ENCODE measurements at places on chromosomes 6 and 20.

DNA sequence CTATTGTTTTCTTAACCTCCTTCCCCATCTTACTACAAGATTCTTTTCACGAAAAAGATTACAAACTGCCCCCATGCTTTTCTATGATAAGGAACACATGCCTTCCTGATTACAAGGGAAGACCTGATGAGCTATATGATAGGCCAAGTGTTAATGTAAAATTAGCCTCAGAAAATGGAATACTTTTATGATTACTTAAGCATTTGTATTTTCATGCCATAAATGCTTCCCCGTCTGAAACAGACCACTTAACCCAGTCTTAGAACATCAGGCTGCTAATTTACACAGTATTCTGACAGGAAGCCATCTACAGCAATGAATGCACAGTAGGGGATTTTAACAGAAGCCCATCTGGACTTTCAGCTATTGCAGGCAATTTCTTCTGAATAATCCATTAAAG, 274.9 kb downstream of the HAO1 start:
- no peak for DNase-seq

GRCh38 chr6:131250122-131250521, 114.9 kb downstream of the AKAP7 start:
- no peak for DNase-seq

GRCh38 chr6:84645563-84646266, 118.7 kb downstream of the TBX18 start:
- no peak for DNase-seq

DNA sequence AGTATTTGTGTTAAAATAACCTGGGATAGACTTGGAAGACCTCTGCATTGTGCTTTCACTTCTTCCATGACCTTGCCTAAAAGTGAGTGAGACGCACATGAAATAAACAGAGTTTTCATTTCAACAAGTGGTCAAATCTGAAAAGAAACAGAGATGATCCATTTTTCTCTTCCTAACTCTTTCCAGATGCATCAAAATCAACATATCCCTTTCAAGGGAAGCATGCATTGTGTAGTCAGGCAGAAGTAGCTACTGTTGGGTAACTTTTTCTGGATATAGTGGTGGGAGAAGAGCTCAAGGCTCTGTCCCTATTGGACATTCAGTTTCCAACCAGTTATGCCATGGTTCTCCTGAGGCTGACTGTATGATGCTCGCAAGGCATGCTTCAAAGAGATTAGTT, 233.0 kb upstream of the JAG1 start:
- DNase-seq: no peak

DNA sequence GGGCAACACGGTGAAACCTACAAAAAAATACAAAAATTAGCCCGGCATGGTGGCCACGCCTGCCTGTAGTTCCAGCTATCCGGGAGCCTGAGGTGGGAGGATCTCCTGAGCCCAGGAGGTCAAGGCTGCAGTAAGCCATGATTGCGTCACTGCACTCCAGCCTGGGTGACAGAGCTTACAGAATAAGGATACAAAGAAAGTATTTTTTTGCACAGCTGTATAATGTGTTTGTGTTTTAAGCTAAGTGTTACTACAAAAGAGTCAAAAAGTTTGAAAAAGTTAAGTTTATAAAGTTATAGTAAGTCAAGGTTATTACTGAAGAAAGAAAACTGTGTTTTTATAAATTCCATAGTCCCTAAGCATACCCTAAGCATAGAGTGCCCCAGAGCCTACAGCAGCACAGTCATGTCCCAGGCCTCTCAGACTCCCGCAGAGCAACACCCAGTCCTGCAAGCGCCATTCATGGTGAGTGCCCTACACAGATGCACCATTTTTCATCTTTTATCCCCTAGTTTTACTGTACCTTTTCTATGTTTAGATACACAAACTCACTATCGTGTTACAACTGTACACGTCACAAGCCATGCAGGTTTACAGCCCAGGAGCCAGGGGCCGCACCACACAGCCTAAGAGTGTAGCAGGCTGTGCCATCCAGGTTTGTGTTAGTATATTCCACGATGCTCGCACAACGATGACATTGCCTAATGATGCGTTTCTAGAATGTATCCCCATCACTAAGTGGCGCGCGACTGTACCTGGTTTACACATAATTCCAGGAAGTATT, 22.4 kb downstream of the TAF4 start:
- DNase-seq: no peak

- no peak for DNase-seq
Measured at GRCh38 chr6:109301418-109301817, 80.8 kb downstream of the CD164 start.

GRCh38 chr6:11854408-11855165, 76.0 kb upstream of the ADTRP start:
- DNase-seq: no peak

- DNase-seq: no peak
Measured at GRCh38 chr6:3619201-3619600, 132.3 kb downstream of the PXDC1 start.

DNA sequence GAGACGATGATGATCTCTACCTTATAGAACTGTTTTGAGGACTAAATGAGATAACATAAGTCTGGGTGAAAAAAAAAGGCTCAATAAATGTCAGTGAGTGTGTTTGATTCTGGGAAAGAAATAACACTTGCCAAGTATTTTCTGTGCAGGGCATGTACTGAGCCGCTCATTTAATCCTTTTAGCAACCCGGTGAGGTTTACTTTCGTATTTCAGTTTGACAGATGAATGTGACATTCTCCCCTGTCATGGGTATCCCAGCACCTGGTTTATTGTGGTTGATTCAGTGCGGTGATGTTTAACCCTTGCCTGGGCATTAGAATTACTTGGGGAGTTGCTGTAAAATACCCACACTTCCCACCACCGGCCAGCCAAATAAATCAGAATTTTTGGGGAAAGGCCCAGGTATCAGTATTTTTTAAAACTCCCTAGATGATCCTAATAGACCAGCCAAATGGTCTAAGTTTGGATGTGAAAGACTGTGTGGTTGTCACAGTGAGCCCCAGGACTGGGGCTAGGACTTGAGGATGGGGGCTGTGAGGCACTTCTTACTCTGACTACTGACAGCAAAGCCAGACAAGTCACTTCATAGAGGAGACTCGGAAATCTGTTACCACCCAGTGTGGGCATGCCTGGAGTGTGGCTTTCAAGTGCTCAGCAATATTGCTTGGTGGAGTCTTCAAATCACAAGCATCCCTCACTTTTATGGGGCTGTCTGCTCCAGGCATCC, 100.2 kb upstream of the KCNG1 start:
- DNase-seq: no peak

- no peak for DNase-seq
Measured at GRCh38 chr6:103002282-103002681, 1608.8 kb downstream of the GRIK2 start.

DNA sequence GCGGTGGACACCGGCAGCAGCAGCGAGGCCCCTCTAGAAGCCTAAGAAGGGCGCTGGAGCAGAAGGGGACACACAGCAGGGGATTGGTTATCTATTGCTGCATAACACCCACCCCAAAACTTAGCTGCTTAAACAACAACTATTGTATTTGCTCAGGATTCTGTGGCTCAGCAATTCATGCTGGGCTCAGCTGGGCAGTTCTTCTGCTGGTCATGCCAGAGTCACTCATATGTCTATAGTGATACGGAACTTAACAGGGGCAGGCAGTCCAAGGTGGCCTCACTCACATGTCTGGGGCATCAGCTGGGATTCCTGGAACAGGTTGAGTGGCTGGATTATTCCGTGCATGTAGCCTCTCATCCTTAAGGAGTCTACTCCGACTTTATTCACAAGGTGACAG, 17.6 kb upstream of the PPP1R16B start:
- DNase-seq: no peak

DNA sequence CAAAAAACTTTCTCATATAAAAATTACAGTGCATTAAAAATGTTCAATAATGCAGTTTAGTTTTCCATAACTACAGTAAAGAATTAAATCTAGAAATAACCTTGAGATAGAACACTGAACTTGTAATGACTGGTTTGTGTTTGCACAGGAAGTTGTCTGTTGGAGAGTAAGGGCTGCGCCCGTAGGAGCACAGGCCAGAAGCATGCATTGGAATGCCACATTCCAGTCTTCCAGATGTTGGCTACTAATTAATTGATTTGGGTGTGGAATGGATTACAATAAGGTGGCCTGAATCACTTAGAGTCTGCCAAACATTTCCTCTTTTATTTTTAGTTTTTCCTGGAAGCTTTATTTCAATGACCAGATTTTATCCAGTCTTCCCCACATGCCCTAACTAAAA, 582.6 kb upstream of the MMS22L start:
- DNase-seq: no peak

GRCh38 chr6:141026504-141026903, 1106.2 kb upstream of the GJE1 start:
- no peak for DNase-seq

DNA sequence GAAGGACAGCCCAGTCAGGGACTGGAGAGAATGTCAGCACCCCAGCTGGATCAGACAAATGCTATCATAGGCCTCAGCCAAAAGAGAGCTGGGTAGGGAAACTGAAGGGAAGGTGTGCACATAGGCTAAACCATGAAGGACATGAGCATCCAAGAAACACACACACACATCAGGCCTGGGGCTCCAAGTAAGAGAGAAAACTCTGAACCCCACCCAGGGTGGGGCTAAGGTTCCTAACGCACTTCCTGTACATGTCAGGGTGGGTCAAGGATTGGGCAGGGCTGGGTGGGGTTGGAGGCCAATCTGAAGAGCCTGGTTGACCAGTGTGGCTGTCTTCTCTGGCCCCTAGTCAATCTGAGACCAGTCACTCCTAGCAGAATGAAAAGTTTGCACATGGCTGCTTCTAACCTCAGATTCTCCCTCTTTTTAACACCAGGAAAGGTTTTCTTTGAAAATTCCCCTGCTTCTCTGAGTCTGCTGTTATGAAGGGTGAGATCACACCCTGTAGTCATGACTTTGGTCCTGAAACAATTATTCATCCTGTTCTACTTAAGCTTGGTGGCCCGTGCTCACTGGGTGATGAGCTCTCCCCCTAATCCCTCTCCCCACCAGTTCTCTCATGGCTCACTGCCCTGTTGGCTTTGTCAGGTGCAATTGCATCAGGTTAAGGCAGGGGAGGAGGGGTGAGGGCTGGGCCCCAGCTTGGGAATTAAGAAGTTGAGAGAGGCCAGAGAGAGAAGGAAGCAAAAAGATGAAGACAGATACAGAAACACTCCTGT, 88.4 kb downstream of the MAFB start:
- DNase-seq: no peak

DNA sequence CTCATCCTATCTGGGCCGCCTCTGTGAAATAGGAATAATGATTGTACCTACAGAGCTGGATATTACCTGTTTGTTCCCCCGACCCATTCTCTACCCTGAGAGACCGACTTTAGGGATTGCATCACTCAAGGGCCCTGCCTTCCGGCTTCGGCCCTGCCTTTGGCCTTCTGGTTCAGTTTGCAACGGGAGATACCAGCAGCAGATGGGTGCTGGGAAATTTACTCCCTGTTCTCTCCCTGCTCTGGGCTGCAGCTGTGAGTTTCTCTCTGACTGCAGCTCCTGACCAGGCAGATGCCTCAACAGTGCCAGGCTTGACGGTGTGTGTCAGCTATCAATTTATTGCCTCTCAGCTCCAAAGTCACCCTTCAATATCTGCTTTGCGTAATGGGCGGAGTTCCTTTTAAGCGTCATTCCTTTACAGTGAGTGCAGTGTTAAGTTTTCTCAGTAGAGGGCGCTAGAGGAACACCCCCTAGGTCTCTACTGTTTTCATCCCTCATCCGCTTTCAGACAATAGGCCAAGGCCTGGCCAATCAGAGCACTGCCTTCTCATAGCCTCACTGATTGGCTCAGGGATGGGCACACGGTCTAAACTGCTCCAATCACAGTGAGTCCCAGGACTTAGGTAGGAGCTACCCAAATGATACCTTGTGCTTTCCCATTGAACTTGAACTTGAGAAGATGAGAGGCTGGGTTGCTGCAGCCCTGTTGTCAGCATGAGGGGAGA, 30.0 kb downstream of the KCNG1 start:
- peak; percentile 46 for DNase-seq

DNA sequence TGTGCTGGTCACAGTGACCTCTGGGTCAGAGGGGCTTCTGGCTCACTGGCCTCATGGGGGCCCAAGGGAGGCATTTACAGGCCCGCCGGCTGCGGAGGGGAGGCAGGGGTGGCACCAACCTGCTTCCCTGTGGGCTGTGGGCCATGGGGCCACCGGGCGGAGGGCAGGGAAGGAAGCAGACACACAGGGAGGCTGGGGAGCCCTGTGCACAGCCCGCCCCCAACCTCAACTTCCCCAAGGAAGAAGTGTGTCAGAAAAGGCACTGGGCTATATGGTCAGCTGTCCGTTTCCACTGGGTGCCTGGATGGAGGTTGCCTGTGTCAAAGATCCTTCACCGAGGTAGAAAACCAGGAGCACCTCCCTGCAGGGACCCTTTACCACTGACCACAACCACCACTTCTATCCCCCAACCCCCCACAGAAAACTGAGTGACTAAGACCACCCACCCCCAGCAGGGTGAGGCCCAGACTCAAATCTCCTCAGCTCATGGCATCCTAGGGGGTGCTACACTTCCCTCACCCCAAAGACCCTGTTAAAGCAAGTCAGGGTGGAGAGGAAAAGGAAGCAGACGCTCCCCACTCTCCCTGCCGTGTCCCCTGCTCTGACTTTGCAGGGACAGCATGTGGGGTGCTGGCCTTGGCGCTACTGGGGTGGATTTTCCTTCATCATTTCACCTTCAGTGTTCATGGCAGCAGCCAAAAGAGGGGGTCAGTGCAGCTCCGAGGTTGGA, 5.6 kb downstream of the CST3 start:
- DNase-seq: no peak

GRCh38 chr6:17381424-17382147, 11.8 kb upstream of the CAP2 start:
- DNase-seq: no peak

DNA sequence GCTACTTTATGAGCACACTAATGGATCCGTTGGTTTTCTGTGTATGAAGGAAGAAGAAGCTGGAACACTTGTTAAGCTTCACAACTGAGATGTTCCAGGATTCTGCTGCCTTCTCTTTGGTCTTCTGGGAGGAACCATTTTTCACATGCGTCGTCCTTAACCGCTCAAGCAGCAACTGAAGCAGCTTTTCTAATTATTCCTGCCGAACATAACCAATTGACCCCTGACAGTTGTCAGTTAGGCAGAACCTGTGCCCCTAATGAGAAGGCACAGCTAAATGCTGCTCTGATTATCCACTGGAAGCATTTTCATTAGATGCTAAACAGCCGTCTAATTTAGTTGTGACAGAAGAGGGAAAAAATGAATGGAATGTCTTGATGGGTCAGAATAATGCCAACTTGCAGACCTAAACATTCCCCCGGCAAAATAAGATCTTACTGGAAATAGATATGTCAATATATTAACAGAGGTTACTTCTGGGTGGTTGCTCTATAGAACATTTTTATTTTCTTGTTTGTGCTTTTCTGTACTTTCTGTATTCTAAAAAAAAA, 85.0 kb upstream of the SMLR1 start:
- no peak for DNase-seq

- no peak for DNase-seq
Measured at GRCh38 chr6:124223611-124224345, 420.1 kb downstream of the NKAIN2 start.

All from NK-92 treated with Interleukin-12 subunit alpha and Interleukin-12 subunit beta, amount 100 ng/mL, for 24 hours (cell line).